ENCODE measurements at places on chromosomes 16 and 17.
A peak's percentile ranks its signal among the peaks of the same experiment; 100 is the strongest.

- DNase-seq = peak; percentile 87
These were observed 97.4 kb upstream of the CIBAR2 start for GRCh38 chr16:85209526-85210121.

GRCh38 chr16:66899945-66900710 lies 18.6 kb downstream of the CDH16 start:
- DNase-seq = peak; percentile 98

DNA sequence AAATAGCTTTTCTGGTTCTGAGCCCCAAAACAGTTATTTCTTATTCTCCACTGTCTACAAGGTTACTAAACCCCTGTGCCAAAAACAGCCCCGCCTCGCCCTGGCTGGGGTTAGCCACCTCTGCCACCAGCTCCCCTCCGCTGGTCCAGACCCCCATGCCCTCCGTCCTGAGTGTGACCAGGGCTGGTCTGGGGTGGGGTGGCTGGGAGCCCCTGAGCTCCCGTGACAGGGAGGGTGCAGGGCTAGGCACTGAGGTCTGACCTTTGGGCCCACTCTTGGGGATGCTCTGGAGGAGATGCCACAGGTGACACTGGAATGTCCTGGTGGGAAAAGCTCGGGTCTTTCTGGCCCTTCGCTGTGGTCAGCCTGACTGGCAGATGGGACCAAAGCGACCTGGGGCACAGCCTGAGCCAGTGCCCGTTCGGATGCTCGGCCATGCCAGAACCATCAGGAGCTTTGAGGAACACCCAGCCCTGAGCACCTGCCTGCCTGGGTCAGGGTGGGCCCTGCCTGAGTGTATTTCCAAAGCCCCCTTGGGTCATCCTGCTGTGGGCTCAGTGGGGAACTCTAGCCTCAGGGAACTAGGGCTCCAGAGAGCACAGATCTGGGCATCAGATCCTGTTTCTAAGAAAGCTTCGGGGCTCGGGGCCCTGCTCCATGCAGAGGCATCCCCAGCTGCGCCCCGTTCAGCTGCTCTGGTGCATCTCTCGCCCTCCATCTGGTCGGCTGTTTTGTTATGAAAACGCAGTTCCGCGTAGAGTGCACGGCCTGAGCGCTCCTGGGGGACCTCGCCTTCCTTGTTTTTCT lies 72.1 kb upstream of the GNG13 start:
- DNase-seq = no peak

DNA sequence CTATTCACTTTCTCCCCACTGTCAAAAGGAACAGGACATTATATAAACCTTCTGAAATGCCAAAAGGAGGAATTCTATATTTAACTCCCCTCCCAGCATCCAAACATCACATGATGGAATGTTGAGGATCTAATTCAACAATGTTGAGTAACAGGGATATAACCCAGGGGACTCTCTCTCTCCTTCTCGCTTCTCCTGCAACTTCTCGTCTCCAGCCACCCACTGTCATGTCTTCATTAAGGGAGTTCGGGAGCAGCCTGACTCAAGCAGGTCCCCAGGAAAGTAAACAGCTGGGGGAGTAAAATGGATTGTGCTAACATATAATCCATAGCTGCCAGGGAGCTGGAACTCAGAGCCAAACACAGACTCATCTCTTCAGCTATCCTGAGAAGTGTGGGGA lies 51.7 kb downstream of the GRIN2A start:
- no peak for DNase-seq

DNA sequence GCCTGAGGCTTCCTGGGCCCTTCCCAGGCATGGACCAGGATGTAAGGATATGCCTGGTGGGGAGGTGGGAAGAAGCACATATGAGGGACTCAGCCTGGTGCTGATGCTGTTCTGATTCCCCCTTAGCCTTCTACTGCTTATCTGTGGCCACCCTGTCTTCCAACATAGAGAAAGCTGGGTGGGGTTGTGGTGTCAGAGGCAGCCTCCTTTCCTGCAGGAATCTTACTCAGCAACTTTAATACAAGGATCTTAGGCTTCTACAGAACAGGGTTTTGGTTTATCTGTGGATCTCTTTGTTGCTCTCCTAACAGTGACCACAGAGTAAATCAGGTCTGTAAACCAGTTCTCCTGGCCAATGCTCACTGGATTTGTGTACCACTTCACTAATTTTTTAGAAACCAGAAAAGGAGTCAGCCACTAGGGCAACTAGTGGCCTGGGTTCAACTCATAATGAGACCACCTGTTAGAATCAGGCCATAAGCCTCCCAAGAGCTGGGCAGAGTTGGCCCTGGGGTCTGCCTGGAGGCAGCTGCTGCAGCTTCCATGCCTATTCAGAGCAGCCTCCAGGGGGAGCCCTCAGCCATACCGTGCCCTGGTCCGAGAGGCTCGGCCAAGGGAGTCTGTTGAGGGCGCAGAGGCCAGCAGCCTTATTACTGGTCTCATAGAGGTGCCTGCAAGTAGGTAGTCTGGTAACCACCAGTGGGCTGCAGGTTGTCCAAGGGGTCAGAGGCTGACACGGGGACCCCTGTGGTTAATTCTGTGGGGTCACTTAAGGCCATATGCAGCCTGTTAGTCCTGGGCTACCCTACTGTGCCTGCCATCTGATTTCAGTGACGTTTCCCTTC lies 7.1 kb downstream of the HAS3 start:
- no peak for DNase-seq

DNA sequence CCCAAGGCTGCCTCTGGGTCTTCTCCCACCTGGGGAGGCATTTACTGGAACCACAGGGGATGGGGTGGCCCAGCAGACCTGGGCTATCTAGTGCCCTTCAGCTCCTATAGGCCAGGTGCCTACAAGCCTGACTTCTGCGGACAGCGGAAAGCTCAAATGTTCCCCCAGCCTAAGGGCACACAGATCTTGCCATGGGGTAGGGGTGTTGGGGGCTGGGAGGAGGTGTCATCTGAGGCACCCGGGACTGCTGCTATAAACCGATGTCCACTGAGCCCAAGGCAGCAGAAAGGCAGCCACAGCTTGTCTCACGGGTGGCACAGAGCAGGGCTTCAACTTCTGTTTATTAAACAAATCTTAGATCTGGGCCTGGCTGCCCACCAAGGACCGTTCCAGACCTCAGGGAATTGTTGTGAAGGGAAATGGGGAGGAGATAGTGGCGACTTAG lies 3.6 kb downstream of the MYO1C start:
- DNase-seq = no peak

- no peak for DNase-seq
These were observed 197.9 kb upstream of the CDH11 start for GRCh38 chr16:65319621-65320231.

GRCh38 chr16:89696670-89697128 lies 4.8 kb downstream of the SPATA2L start:
- no peak for DNase-seq

GRCh38 chr17:1673041-1673785 lies 11.5 kb downstream of the PRPF8 start:
- peak; percentile 25 for DNase-seq

DNA sequence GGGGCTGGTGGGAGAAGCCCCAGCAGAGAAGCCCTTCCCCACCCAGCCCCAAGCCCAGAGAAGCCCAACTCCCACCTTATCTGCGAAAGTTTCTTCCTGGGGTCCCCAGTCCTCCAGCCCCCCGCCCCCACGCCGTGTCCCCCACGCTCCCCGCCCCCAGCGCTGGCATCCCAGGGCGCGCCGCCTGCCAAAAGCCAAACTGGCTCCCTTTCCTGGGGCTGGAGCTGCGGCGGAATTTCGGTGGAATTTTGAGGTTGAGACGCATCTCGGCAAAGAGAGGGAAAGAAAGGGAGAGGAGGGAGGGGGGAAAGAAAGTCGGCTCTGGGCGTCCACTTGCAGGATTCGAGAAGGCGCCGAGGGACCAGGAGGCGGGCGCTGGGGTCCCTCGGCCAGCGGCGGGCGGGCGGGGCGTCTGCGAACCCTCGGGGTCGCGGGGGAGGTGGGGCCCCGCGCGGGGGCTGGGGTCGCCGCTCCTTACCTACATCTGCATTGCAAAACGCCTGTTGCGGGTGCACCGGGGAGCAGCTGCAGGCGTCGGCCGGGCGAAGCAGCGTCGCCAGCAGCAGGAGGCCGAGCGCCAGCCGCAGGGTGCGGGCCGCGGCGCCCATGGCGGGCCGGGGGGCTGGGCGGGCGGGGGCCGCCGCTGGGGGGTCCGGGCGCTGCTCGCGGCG lies 571 bp downstream of the TIMP2 start:
- no peak for DNase-seq

GRCh38 chr16:1486551-1487390 lies 2.0 kb downstream of the PTX4 start:
- no peak for DNase-seq

- DNase-seq = peak; percentile 58
These were observed 661 bp downstream of the LRRC3C start for GRCh38 chr17:39927929-39928857.

DNA sequence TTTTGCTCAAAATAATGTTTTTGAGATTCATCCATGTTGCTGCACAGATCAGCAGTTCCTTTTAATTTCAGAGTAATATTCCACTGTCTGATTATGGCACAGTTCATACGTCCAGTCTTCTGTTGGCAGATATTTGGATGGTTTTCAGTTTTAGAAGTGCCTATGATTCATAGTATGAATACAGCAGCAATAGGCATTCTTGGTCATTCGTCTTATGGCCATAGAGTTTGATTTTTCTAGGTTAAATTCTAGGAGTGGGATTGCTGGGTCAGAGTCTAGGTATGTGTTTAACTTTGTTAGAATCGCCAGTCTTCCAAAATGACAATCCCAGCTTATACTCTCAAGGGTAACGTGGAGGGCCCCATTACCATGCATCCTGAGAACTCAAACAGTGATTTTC lies 11.5 kb upstream of the IL34 start:
- no peak for DNase-seq

DNA sequence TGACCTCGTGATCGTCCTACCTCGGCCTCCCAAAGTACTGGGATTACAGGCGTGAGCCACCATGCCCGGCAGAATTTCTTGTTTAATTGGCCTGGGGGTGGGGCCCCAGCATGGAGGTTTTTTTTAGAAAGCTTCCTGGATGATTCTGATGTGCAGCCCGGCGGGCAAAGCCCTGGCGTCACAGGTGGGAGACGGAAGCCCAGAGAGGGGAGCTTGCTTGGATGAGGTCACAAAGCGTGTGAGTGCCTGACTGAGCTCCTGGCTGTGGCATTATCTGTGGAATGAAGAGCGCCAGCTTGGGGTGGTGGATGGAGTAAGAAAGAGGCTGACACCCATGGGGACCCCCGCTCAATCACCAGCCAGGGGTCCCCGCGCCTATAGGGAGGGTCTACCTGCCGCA lies 4.1 kb downstream of the VASN start:
- no peak for DNase-seq

DNA sequence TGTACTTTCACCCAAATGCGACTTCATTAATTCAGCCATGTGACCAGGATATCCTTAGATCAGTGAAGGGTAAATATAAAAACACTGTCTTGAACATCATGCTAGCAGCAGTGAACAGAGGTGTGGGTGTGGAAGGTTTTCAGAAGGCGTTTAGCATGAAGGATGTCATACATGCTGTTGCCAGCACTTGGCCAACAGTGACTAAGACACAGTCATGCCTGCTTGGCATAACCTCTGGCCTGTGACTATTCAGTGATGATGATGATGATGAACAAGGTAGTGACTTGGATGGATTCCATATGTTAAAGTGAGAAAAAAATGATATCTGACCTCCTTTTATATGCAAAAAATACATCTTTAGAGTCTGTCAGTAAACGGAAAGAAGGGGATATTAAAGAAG lies 97.9 kb downstream of the MAP2K4 start:
- no peak for DNase-seq

DNA sequence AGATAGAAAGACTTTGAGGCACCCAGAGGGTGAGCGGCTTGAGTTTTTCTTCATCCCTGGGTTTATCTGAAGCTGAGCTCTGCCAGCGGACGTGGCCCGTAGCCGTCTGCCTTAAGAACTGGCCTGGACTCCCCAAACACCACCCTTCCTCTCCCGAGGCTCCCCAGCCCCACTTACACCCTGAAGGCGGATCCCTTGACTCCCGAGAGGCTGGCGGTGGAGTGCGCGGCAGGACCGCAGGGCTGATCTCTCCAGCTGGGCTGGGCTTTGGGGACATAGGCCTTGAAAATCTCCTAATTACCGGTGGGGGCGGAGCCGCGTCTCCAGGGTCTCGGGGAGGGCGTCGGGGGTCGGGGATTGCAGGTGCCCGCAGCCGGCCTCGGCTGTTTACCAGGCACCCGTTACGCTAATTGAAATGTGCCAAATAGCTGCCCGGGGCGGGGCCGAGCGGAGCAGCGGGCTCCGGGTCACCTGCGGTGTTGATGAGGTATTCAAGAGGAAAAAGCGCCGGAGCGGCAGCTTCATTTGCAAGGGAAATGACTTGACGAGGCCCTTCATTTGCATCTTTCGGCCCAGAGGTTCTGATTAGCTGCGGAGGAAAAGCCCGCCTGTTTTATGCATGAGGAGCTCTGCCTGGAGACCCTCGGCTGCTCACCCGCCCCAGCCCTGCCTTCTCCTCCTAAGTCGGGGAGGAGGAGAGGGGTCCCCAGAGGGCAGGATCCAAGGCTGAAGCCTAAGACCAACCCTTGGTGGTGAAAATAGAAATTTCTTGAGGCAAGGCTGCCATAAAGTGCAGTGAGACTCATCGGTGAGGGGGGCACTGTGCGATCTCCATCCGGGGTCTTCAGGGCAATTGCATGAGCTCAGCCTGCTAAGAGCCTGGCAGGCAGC lies 100.7 kb downstream of the MGAT5B start:
- DNase-seq = no peak

DNA sequence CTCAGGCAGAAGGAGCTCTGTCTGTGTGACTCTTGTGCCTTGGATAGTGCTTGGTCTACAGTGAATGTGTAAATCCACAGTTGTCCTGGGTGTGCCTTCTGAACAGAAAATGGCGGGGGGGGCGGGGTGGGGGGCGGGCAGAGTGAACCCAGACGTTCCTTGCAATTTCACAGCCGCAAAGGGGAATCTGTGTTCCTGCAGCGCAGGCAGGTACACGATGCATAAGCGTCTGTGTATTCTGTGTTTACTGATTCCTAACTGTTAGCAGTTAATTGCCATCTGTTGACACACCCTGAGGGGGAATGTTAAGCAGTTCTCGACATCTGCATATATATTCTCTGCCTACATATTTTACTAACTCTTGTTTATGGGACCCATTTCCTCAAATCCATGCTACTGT lies 123.5 kb upstream of the ZFHX3 start:
- no peak for DNase-seq

DNA sequence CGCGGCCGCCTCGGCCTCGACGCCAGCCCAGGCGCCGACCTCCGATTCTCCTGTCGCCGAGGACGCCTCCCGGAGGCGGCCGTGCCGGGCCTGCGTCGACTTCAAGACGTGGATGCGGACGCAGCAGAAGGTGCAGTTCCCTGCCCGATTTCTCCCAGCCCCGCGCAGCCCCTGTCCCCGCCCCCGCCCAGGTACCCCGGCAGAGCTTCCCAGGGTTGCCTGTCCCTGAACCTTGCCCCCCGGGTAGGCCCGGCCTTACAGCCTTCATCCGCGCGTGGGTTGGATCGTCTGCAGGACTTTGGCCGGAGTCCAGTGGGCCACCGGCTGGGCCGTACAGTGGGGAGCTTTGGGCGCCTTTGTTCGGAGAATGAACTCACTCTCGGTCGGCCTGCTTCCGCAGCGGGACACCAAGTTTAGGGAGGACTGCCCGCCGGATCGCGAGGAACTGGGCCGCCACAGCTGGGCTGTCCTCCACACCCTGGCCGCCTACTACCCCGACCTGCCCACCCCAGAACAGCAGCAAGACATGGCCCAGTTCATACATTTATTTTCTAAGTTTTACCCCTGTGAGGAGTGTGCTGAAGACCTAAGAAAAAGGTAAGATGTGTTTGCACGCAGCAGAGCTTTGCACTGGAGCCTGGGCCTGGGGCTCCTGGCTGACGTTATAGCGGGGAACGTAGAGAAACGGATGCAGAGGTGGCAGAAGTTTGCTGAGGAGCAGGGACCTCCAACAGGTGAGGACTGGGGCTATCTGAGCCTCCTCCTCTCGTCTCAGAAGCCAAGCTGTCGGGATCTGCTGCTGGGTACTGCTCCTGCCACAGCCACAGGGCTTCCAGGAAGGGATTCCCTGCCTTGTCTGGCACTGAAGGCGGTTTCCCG lies 593 bp downstream of the GFER start:
- no peak for DNase-seq
